Activated CD4-positive, CD25-positive, alpha-beta regulatory T cell treated with anti-CD3 and anti-CD28 coated beads, Interleukin-2, amount 50 U/mL, for 24 hours (primary cell): ENCODE measurements at places on chromosomes 3 and 15.

- ATAC-seq, result no peak
Observed at GRCh38 chr15:90531147-90531546, 1.4 kb downstream of the CRTC3 start.

DNA sequence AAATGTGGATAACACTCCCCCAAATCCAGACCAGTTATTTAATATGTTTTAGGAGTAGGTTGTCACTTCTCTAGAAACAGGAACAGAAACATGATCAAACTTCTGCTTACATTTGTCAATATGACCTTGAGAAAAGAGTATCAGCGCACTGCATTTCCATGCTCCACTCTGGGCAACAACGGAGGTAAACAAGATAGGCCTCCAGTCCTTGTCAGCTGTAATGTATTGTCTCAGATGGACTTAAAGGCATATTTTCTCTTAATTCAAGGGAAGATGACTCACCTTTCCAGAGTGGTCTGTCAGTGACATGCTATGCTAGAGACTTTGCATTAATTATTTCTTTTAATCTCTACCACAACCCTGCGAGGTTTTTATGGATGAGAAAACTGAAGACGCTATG, 51.6 kb upstream of the TCF12 start:
- no peak for ATAC-seq

DNA sequence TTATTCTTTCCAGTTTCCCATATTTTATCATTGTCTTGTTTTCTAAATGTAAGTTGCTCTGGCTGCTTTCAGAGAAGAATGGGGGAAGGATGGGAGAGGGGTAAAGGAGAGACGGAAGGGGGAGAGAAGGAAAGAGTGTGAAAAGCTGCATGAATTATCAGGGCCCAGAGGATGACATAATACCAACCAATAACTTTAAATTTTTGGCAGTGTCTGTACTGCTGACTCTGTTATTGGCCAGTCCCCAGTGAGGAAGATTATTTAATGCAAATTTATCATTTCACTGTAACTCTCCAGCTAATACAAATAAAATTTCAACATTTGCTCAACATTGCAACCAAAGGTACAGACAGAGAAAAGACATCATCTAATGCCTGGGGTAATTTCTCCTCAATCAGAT, 551.7 kb upstream of the CFAP20DC start:
- ATAC-seq, result no peak

GRCh38 chr3:161104561-161105551, at the start of gene B3GALNT1:
Gene B3GALNT1, minus strand, starts transcription at chr3:161105349. Its CDS starts 18,595 bp downstream, at chr3:161086754.
- ATAC-seq, result peak; percentile 36

- ATAC-seq, result no peak
Observed at GRCh38 chr3:143595456-143596077, 252.7 kb downstream of the SLC9A9 start.

DNA sequence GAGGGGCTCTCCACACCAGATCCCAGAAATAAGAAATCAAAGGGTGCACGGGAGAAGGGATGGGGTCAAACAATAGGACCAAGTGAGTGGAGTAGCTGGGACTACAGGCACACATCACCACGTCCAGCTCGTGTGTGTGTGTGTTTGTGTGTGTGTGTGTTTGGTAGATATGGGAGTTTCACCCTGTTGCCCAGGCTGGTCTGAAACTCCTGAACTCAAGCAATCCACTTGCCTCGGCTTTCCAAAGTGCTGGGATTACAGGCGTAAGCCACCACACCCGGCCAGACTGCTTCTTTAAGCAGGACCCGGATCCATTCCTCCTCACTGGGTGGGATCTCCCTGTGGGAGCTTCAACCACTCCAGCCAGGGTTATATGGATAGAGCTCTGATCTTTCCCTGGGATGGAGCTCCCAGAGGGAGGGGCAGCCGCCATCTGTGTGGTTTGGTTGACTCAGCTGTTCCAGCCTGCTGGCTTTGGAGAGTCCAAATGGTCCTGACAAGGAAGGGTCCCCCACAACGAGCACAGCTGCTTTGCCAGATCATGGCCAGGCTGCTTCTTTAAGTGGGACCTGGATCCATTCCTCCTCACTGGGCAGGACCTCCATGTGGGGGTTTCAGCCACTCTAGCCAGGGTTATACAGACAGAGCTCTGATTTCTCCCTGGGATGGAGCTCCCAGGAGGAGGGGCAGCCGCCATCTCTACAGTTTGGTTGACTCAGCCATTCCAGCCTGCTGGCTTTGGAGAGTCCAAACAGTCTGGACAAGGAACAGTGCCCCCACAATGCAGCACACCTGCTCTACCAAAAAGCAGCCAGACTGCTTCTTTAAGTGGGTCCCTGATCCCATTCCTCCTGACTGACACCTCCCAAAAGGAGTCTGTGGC, 9.1 kb upstream of the AVEN start:
- ATAC-seq, result no peak

- ATAC-seq, result no peak
Observed at GRCh38 chr3:128001576-128001975, 50.7 kb upstream of the SEC61A1 start.

DNA sequence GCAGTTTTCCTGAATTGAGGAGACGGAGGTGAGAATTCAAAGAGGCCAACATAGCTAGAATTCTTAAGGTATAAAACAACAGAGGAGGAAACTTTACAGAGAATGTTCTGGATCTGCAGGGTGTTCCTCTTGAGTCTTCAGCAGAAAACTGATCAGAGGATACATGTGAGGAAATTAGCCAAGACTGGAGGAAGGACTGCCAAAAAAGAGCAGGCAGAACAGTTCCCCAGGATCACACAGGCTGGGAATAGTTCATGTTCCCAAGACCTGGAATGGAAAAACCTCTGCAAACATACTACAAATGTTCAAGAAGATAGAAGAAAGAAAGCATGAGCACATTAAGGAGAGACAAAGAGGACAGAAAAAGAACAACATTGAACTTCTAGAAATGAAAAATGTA, 7.5 kb downstream of the SLC49A4 start:
- ATAC-seq, result no peak

DNA sequence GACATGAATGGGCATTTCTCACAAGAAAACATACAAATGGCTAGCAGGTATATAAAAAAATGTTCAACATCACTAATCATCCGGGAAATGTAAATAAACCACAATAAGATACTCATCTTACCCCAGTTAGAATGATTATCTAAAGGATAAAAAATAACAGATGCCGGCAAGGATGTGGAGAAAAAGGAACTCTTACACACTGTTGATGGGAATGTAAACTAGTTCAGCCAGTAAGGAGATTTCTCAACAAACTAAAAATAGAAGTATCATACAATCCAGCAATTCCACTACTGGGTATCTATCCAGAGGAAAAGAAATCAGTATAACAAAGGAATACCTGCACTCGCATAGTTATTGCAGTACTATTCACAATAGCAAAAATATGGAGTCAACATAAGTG, 124.2 kb downstream of the SATB1 start:
- no peak for ATAC-seq

DNA sequence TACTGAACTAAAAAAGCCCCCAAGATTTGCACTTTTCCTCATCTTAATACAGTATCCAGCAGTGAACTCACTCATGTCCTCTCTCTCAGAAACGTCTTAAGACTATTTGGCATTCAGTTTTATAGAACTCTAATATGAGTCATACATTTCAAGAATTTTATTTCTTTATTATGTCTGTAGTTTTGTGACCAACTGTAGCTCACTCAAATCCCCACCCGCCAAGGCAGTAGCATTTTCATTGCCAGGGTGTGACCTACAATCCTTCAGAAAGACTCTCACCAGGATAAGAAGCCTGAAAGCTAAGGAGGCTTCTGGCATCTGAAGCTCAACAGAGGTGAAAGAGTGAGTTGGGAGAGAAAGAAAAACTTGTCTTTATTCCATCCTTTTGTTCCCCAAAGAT, 537.1 kb downstream of the RSL24D1 start:
- no peak for ATAC-seq

DNA sequence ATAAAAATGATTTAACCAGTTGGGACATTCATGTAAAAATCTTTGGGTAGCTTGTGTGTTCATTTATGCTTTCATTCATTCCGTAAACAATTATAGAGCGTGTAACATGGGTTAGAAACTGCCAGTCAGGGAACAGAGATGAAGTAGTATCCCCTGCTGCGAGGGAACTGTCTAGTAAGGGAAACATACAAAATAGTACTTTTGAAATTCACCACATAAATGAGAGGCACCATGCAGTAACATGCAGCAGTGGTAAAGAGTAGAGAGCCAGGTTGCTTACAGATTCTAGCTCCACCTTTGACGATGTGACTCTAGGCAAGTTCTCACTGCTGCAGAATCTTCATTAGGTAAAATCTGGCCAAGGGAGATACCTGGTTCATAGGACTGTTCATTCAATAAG, 938 bp downstream of the DZIP3 start:
- ATAC-seq, result no peak

- no peak for ATAC-seq
Observed at GRCh38 chr15:80201256-80202015, 48.6 kb downstream of the FAH start.

GRCh38 chr15:48554112-48554511, 91.4 kb downstream of the FBN1 start:
- no peak for ATAC-seq

DNA sequence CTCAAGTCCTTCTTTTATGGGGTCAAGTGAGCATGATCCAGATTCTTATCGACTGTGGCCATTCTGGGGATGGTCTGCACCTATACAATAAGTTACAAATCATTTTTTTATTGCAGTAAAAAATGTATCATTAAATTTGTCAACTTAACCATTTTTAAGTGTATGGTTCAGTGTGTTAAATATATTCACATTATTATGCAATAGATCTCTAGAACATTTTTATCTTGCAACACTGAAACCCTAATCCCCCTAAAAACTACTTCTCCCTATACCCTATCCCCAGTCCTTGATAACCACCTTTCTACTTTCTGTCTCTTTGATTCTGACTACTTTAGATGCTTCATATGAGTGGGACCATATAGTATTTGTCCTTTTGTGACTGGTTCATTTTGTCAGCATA, 10.4 kb upstream of the BOC start:
- ATAC-seq, result no peak

- no peak for ATAC-seq
Observed at GRCh38 chr15:33551860-33552259, 241.1 kb downstream of the RYR3 start.

- ATAC-seq, result no peak
Observed at GRCh38 chr3:53614307-53614706, 119.9 kb downstream of the CACNA1D start.

GRCh38 chr15:100707229-100707628, 104.8 kb downstream of the ASB7 start:
- ATAC-seq, result no peak
